H9 (cell line): ENCODE measurements at places on chromosomes 12 and 14. TPM values are rescaled to one million over a fixed set of nuclear protein-coding genes. Genes with fewer than 3 reads are reported as not detected.

The SSTR1 gene
- total RNA-seq: 0.90 and 0.98 TPM in 2 replicates

The C12orf60 gene
- total RNA-seq: 1.6 and 1.9 TPM in 2 replicates

The HOXC5 gene
- total RNA-seq: not detected in 2 replicates

- DNase-seq: no peak
Measured at GRCh38 chr14:33229269-33229929, 290.7 kb downstream of the NPAS3 start.

- no peak for DNase-seq
Measured at GRCh38 chr14:67733616-67734015, 31.9 kb downstream of the RDH12 start.

GRCh38 chr14:68369281-68370056 lies 423.4 kb downstream of the ZFP36L1 start:
- DNase-seq: no peak

The CBLN3 gene
- total RNA-seq: 0.39 and 0.44 TPM in 2 replicates

GRCh38 chr12:11917501-11917900 lies 153.2 kb upstream of the BCL2L14 start:
- DNase-seq: no peak

The PTPRQ gene
- not detected in 2 replicates for total RNA-seq

The PDE3A gene
- 3.0 TPM in 2 replicates for total RNA-seq

The RNFT2 gene
- total RNA-seq: 29.5 and 30.3 TPM in 2 replicates

GRCh38 chr12:75864161-75864560 lies 167.4 kb downstream of the PHLDA1 start:
- no peak for DNase-seq

DNA sequence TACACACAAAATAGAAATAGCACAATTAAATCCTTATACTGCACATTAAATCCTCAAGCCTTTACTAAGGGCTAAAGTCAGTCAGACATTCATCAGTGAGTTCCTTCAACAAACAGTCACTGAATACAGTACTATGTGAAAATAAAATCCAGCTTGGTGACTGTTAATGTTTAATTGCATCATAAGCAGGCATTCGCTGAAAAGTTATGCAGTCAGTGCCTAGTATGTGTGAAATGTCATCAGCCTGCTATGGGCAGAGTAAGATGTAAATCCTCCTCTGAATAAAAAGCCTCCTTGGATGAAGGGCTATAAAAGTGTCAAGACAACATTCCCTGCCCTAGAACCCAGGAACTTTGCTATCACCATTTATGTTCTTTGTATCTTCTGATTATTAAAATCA lies 116.4 kb downstream of the PRICKLE1 start:
- no peak for DNase-seq

The VRTN gene
- 104 and 105 TPM in 2 replicates for total RNA-seq

The PZP gene
- total RNA-seq: not detected in 2 replicates

DNA sequence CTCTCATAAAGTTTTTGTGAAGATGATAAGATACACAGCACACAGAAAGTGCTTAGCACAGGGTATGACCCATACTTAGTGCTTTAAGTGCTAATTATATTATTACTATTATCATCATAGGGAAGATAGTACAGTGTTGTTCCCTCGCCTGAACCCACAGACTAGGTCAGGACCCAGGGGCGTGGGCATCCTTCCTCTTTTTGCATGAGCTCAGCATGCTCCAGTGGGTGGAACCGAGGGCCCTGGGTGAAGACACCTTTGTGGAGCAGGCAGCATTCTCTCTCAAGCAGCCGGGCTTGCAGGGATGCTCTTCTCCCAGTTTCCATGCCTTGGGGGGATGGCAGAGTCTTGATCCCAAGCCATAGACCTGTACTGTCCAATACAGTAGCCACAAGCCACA lies 34.8 kb downstream of the CRACR2A start:
- DNase-seq: no peak

GRCh38 chr14:97432586-97432985 lies 635.4 kb downstream of the VRK1 start:
- no peak for DNase-seq

GRCh38 chr12:94566345-94566744 lies 84.0 kb downstream of the TMCC3 start:
- peak; percentile 23 for DNase-seq

- no peak for DNase-seq
Measured at GRCh38 chr14:99809360-99809759, 16.1 kb downstream of the EML1 start.

The MYH6 gene
- 0.07 and 0.13 TPM in 2 replicates for total RNA-seq

GRCh38 chr14:22547313-22547947 lies 41.6 kb downstream of the DAD1 start:
- no peak for DNase-seq

GRCh38 chr14:42778984-42779383 lies 1172.3 kb downstream of the LRFN5 start:
- DNase-seq: no peak

- no peak for DNase-seq
Measured at GRCh38 chr14:39160494-39160893, 9.6 kb downstream of the TRAPPC6B start.

- DNase-seq: no peak
Measured at GRCh38 chr12:13591488-13591887, 389.9 kb downstream of the GRIN2B start.

- DNase-seq: no peak
Measured at GRCh38 chr12:76123259-76124212, 39.1 kb upstream of the NAP1L1 start.

The TAS2R50 gene
- 0.66 and 0.77 TPM in 2 replicates for total RNA-seq

The SOAT2 gene
- not detected in 2 replicates for total RNA-seq

DNA sequence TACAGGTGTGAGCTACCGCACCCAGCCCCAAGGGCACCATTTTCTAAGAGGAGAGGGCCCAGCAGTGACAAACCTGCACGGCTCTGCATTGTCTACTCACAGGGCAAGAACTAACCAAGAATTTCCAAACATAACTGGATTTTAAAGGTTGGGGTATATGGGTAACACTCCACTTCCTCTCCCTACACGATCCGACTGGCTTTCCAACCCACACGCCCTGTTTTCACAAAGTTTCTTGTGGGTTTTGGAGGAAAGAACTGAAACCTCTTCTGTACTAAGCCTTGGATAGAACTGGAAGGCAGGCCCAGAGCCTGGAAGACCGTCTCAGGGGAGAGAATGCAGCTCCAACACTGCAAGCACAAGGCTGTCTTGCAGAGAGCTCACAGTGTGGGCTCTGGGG lies 24.9 kb downstream of the SNRNP35 start:
- no peak for DNase-seq

- DNase-seq: no peak
Measured at GRCh38 chr12:3295646-3296408, 195.2 kb upstream of the PRMT8 start.

The FGF6 gene
- not detected in 2 replicates for total RNA-seq

DNA sequence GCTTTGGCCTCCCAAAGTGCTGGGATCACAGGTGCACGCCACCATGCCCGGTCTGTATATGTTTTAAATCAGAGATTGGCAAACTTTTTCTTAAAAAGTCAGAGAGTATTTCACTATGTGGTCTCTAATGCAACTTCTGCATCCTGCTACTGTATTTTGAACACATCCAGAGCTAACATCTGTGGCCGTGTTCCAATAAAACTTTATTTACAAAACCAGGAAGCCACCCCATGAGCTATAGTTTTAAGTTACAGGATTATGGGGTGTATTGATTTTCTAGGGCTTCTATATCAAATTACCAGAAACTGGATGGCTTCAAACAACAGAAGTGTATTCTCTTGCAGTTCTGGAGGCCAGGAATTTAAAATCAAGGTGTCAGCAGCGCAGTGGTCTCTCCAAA lies 5.3 kb upstream of the RBM19 start:
- DNase-seq: no peak

DNA sequence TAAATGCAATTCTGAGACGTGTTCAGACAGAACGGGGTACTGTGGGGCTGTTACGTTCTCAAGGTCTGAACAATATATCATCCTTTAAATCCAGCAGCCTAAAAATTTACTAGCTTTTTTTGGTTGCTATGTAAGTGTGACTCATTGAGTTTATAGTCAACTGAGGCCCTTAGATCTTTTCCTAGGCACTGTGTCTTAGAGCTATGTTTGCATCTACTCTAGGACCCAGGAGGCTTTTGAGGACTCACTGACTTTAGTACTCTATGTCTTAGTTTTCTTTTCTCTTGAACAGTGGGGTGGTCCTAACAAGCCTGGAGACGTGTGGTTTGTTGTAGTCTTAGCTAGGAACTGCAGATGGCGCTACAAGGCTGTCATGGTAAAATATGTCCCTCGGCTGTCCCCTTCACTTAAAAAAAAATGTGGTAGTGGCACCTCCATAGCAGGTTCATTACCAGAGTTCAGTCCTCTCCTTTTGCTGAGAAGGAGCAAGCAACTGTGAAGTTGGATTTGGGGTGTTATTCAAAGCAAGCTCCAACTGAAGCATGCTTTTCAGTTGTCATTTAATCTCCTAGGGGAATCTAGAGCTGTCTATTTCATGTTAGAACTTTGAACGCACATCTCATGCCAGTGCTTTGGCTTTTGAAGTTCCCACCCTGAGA lies 8.7 kb upstream of the SPATS2 start:
- peak; percentile 83 for DNase-seq

- DNase-seq: no peak
Measured at GRCh38 chr12:117166107-117166506, 24.2 kb downstream of the FBXO21 start.

DNA sequence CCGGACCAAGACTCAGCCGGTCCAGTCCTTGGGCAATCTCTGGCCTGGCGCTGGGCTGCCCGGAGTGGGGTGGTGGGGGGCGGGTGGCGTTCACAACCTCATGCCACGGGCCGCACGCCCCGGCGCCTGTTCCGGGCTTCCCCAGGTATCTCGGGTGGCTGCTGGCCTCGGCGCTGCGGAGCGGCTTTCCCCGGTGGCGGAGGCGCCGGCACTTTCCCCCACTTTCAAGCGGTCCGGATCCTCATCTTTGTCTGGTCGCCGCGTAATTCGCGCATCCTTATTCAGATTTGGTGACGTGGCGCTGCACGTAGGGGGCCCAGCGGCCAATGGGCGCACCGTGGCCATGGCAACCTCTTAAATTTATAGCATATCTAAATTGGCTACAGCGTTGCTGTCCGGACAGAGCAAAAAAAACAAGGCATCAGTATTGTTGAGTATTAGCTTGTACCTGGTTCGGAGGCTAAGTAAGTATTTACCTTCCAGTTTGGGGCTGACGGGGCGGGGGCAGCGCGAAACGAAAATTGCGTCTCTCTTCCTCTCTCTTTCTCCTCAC lies at the start of gene LHX5:
TSS of gene LHX5 (minus strand) at position 253 of the 553 bp plus-strand sequence. CDS start 373 bp downstream, outside the sequence.
- peak; percentile 78 for DNase-seq

DNA sequence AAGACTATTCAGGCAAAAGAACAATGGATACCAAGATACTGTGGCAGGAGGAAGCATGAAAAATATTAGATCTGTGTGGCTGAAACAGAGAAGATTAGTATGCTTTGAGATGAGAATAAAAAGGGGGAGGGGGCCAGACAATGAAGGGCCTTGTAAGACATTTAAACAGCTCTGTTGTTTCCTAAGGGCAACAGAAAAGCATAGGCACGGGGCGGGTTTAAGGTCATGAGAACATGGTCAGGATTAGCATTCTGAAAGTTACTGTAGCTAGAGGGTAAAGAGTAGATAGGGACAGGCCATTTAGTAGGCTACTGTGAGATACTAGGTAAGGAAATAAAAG lies 18.6 kb downstream of the INTS13 start:
- DNase-seq: no peak

GRCh38 chr12:12788131-12788530 lies 2.7 kb downstream of the APOLD1 start:
- DNase-seq: no peak

DNA sequence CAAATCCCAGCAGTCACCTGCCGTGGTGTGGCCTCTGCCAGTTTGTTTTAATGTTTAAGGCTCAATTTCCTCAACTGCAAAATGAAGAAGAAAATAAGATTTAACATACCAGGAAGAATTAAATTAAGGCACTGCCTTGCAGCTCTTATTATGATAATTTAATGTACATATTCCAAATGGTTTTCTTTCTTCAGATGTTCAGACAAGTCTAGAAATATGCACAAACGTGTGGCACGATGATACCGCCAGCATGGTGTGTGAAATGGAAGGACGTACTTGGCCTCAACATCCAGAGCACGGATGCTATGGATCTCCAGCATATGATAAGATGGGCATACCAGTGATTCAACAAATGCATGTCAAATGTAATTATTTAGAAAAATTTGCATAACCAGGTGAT lies 959.4 kb upstream of the TMEM132C start:
- DNase-seq: no peak

DNA sequence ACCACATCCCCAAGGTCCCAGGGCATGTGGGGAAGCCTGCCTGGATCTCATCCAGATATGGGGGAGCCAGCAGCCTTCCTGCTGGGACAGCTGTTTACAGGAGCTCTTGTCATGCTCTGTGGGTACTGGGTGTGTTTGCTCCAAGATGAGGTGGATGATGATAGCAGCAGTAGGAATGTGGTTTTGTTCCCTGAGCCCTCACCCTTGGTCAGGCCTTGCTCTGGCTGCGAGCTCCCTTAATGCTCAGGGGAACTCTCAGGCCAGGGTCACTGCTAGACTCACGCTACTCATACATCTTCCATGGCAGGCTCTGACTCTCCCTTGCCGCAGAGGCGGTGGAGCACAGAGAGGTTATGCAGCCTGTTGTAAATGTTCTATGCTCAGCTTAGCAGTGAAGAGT lies 990.3 kb downstream of the AACS start:
- DNase-seq: no peak

DNA sequence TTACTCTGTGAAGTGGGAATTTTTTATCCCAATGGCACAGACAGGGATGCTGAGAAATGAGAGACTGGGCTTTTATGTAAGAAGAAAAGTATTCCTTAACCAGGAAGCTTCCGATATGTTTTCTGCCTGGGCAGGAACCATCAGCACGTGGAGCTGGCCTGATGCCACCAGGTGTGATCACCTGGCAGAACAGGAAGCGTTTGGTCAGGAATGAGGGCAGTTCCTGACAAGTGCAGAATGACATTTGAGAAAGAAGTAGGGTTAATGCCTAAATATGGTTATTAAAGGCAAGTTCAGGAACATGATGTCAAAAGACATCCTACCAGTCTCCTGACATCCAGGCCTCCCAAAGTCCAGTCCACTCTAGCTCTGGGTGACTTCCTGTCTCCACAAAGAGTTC lies 210.3 kb downstream of the NUAK1 start:
- DNase-seq: no peak

DNA sequence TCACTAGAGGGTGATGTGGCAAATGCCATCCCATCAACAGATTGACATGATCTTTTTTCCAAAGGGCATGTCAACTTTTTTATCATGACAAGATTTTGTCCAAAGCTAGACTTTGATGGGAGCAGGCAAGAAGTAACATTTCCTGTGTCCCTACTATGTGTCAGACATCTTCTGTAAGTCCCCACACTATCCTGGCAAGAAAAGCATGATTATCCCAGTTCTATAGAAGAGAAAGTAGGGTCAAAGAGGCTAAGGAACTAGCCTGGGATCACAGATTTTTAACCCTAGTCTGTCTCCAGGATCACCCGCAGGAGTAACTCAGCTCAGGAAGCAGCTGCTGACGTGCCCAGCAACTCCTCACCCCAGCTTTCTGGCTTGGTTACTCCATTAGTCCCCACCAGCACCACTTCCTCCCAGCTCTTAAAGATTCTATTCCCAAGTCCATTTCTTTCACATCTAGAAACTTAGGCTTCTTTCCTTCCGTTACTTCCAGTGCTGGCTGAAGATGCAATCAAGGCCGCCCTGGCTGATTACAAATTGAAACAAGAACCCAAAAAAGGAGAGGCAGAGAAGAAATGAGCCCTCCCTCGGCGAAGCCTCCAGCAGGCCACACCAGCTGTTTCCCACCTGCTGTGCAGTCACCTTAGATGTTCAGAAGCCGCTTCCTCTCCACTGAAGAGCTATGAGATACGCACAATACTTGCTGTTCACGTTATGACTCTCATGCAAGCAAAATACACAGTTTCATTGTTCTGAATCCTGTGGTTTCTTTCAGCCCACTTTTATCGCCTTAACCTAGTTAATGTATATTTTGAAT lies 6.2 kb downstream of the ISCU start:
- DNase-seq: no peak

The APOF gene
- total RNA-seq: not detected in 2 replicates

The C2CD5 gene
- total RNA-seq: 35.4 and 36.9 TPM in 2 replicates

GRCh38 chr12:15893260-15893659 lies 11.1 kb downstream of the STRAP start:
- DNase-seq: no peak
